ENCODE measurements at places on chromosomes 2 and 18.
A peak's percentile ranks its signal among the peaks of the same experiment; 100 is the strongest.

- no peak for DNase-seq
Measured at GRCh38 chr2:69026691-69027459, 13.9 kb downstream of the ANTXR1 start.

DNA sequence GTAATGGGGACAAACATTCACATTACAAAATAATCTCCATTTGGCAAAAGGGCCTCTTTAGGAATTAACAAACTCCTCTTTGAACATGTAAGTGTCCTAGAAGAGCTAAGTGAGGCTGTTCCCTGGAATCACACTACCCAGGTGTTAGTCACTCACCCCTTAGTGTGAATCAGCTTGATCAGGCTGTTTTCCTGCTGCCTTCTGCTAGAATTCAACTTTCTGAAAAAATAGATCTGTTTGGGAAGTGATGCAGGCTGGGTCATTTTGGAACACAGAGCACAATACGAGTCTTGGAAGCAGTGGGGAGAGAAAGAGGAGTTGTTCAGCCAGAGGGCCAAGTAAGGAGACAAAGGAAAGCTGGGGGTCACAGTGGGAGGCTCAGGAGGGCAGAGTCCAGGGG is 40.0 kb downstream of the TTC32 start:
- no peak for DNase-seq

- DNase-seq = no peak
Measured at GRCh38 chr2:3704692-3705091, 1.3 kb downstream of the DCDC2C start.

- no peak for DNase-seq
Measured at GRCh38 chr2:216994353-216994854, 134.5 kb upstream of the TNP1 start.

DNA sequence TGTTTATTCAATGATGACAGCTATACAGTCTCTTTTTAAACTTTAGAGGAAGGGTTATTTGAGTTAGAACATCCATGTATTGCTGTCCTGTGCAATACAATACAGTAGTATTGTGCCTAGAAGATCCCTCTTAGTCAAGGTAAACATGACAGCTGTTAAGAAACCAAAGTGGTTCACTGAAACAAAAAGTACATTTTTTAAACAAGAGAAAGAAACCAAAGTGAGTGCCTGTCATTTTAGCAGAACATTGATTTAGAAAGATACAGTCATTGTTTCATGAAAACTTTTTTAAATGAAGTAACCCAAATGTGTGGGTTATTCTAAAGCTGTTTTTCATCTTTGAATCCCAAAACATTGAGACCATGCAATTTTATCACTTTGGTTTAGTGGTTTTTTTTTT is 15.5 kb downstream of the ITPRID2 start:
- no peak for DNase-seq

DNA sequence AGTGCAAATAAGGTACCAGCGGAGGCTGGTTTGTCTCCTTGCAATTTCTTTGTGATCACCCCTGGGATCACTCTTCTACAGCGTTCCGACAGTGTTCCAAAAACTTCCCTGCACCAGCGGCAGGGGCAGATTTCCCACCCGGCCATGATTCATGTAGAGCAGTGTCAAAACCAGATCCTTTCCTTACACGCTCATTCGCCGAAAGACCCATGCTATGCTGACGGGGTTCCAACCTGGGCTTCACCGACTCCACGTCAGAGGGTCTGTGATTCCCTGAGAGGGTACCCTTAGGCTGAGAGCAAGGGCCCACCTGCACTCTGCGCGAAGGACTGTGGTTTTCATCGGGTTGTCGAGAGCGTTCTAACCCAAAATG is 423 bp upstream of the TTC27 start:
- no peak for DNase-seq

GRCh38 chr2:165818920-165819319 is 24.9 kb upstream of the GALNT3 start:
- no peak for DNase-seq

DNA sequence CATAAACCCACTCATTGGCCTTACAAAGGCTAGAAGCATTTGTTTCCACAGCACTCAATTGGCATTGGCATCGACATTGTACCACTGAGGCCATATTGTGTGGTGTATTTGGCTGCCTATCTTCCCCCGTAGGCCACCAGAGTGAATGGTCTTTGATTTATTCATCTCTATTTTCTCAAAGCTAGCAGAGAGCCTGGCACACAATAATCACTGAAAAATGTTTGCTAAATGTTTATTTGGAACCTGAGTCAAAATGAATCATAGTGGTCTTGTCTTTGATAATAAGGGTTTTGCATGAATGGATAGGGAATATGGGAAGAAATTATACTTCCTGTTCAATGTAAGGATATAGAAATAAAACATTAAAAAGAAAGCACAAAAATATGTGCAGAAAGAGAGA is 107.3 kb upstream of the SLC8A1 start:
- DNase-seq = no peak

DNA sequence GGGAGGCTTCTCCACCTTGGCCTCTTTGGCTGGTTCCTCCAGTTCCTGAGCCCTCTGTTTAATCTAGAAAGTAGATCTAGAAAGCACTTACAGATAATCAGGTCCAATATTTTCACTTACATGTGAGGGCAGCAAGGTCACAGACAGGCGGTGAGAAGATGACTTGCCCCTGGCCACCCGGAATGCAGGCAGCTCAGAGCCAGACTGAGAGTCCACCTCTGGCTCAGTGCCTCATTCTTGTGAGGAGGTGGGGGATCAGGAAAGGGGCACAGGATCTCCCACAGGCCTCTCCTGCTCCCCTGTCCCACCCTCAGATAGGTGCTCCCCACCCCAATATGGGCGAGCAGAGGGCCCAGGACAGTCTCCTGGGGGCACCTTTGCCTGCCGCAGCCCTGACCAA is 5.8 kb downstream of the WNT6 start:
- DNase-seq = no peak

- no peak for DNase-seq
Measured at GRCh38 chr18:11927497-11927896, 19.4 kb upstream of the MPPE1 start.

DNA sequence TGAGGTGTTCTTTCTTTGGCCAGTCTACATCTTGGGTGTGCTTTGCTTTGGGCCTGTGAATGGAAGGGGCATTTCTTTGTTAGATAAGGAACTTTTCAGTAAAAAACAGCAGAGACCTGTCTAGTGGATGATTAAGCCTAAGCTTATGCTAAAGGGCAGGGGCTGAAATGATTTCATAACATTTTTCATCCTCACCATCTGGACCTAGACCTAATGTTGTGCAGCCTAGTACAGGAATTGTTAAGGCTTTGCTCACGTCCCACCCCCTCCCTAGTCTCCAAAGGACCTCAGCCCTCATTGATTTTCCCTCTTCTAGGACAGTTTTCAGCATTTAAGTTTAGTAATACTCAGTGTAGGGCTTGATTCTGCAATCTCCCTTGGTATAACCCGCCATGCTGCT is 111.8 kb downstream of the PRKCE start:
- no peak for DNase-seq

GRCh38 chr18:45576931-45577330 is 38.3 kb upstream of the SLC14A2 start:
- DNase-seq = no peak

GRCh38 chr2:70823249-70823648 is 2.9 kb upstream of the CLEC4F start:
- DNase-seq = no peak

DNA sequence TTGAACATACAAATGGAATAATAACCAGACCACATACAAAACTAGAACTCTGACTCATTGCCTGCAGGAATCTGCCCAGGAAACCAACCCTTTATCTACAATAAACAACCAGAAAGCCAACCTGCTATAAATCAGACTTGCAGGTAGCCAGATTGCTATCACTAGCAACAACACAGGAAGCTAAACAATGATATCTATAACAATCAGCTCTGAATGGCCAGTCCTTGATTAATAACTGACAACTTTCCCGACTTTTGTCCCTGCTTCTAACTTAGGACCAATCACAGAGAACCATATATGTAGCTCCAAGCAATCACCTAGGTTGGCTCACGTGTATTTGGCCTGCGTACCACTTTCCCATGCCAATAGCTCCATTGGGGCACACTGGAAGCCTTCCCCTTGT is 470.8 kb downstream of the RIT2 start:
- DNase-seq = no peak

DNA sequence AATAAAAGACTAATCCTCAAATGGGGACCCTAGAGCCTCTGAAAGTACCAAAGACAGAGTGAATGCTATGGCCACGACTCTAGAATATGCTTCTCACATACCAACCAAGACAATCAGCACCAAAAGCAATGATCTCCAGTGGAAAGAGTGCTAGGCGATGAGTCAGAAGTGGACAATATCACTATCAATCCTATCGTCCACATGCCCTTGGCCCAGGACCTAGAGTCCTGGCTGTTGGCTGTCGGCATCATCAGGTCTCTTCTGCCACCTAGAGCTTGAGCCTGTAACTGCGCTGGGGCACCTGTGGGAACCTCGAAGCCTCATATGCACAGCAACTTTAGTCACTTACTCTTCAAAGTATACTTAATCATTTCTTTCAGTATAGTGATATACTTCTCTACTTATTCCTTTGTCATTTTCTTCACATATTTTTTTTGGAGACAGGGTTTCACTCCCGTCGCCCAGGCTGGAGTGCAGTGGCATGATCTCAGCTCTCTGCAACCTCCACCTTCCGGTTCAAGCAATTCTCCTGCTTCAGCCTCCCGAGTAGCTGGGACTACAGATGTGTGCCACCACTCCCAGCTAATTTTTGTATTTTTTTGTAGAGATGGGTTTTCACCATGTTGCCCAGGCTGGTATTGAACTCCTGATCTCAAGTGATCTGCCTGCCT is 29.7 kb downstream of the NOL10 start:
- DNase-seq = peak; percentile 5

- DNase-seq = no peak
Measured at GRCh38 chr2:200359552-200359951, 53.1 kb downstream of the SPATS2L start.

DNA sequence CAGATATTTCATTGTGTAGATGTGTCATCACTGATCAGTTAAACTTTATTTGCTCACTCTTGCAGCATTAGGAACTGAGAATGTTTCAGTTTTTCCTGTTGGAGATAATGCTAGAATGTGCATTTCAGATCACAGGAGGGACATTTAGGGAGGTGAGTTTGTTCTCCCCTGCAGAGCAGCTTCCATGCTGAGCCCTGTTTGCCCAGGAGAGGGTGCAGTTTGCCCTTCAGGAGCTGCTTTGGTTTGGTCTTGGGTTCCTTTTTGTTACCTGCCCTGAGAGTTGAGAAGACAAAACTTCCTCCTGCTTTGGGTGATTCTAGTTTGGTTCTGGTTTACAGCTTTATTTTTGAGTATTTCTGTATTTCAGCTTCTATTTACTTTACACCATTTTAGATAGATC is 49.9 kb downstream of the DGKD start:
- DNase-seq = peak; percentile 52

- DNase-seq = peak; percentile 80
Measured at GRCh38 chr2:173964565-173965371, 405 bp downstream of the SP3 start.
